ENCODE measurements at places on chromosomes 1 and 21.
A peak's percentile ranks its signal among the peaks of the same experiment; 100 is the strongest.

DNA sequence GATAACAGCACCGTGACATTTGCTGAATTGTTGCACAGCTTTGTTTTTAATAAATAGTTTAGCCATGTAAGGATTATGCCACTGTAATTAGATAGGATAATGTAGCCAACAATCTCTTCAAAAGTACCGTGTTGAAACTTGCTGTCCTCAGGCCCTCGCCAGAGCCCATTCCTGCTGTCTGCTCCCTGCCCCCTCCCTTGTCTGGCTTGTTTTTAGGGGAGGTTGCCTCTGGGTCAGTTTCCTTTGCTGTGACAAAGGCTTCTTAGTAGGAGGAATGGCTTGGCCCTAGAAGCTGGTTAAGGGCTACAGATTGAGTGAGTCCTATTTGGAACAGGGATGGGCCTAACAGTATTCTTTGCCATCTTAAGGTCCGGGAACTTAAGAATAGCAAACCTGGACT lies 107.9 kb downstream of the LMO4 start:
- DNase-seq, result no peak

DNA sequence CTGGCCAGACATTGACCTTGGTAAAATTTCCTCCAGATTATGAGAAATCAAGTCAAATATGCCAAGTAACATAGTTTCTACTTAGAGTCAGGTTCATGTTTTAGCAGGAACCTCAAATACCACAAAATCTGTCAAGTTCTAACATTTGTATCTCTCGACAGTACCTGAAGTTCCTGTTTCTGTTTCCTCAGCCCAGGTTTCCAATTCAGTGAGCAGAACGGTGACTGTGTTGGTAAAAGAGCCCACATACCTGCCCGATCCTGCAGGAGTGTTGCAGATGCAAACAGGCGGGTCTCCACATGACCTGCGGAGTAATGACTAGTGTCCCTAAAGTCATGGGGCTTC lies 57.9 kb upstream of the LGALS8 start:
- peak; percentile 44 for DNase-seq

DNA sequence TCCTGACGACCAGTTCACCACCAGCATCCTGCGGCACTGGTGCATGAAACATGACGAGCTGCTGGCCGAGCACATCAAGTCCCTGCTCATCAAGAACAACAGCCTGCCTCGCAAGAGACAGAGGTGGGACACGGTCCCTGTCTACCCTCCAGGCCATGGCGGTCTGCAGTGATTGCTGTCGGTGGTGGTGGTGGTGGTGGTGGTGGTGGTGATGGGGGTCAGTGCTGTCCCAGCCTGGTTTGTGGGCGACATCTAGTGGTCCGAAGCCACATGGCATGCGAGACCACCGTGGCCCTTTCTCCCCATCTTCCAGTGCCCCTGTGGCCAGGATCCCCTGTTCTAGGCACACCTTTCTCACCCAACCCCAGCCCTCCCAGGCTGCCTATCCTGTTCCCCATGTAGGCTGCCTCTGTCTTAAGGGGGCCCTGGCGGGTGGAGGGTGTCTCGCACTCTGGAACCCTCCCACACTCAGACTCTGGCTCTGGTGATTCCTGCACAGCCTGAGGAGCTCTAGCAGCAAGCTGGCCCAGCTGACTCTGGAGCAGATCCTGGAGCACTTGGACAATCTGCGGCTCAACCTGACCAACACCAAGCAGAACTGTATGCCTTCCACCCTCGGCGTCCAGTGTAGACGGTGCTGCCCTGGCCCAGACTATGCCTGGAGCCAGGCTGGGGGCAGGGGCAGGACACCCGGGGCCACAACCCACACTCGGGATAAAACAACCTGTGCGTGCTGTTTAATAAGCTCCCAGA lies 3.2 kb upstream of the SLC27A3 start:
- no peak for DNase-seq

DNA sequence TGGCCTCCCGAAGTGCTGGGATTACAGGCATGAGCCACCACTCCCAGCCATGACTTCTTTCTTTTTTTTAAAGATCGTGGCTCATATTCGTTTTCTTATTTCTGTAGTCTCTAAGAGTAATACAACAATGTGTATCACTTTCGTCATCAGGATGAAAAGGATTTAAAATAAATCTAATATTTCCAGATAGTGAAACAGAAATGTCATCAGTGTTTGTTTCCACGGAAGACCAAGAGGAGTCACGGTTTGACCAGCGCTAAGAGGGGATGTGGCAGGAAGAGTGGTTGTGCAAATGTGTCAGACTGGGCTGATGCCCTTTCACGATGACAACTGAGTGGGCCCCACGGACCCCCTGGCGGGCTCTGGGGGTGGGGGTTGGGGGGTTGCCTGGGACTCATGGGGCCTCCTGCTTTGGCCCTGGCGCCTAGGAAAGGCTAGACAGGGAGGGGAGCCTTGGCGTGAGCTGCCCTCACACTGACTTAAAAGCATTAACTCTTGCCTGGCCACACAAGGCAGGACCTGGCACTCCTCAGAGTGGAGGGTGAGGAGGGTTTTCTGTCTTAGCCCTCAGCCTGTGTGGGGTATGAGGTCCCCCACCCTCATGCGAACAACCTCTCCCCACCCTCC lies 8.4 kb downstream of the SOX13 start:
- no peak for DNase-seq

- no peak for DNase-seq
Measured at GRCh38 chr1:113983826-113984225, 4.6 kb downstream of the OLFML3 start.

DNA sequence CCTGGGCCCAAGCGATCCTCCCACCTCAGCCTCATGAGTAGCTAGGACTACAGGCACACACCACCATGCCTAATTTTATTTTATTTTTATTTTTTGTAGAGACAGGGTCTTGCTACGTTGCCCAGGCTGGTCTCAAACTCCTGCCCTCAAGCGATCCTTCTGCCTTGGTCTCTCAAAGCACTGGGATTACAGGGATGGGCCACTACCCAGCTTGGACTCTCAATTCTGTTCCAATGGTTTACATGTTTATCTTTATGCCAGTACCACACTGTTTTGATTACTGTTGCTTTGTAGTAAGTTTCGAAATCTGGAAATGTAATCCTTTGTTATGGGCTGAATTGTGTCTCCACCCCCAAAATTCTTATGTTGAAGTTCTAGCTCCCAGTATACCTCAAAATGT lies 88.4 kb upstream of the TARDBP start:
- no peak for DNase-seq

DNA sequence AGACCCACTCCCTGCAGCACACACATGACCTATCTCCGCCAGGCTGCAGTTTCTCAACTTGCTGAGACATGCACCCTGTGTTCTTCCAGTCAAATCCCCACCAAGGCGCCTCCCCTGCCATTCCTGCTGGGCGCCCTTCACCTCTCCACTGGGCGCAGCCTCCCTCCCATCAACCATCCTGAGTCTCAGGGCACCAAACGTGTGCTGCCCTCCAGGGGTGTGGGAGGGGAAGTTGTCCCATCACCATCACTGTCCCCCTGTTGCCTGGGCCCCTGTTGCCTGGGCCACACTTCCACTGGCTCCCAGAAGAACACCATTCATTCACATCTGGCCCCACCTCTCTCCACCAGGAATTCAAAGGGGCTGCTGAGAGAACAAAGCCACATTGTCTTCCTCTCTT lies 44.9 kb upstream of the EFHD2 start:
- DNase-seq, result no peak

DNA sequence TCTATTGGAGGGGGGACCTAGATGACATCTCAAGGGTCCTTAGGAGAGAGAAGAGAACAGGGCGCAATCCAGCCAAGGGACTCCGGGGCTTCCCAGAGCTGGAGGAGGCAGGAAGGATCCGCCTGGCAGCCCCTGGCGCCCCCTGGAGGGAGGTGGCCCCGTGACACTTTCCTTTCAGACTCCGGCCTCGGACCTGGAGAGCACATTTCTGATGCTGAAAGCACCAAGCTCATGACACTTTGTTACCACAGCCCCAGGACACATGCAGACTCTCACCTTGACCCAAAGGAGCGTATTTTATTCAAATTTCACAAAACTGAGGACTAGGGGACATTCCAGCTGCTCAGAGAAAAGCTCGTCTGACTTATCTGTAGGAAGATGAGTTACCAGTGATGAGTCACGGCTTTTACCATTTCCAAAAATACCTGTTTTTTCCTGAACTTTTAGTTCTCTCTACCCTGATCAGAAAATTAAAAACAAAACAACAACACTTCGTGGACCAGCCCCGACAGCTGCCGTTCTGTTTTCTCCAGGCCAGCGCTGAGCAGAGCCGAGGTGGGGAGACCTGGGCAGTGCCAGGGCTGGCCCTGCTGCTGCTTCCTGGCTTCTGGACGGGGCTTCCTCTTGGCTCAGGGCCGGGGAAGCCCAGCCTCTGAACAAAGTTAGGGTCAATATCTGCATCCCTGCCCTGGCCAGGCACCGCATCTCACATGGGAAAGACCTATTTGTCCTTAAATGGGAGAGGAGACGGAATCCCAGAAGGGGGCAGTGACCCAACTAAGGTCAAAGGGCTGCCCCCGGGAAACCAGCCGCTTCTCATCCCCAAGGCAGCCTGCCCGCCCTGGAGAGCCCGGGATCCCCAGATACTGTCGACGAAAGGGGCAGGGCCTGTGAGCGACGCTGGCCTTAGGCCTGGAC lies 21.6 kb upstream of the POFUT2 start:
- no peak for DNase-seq

DNA sequence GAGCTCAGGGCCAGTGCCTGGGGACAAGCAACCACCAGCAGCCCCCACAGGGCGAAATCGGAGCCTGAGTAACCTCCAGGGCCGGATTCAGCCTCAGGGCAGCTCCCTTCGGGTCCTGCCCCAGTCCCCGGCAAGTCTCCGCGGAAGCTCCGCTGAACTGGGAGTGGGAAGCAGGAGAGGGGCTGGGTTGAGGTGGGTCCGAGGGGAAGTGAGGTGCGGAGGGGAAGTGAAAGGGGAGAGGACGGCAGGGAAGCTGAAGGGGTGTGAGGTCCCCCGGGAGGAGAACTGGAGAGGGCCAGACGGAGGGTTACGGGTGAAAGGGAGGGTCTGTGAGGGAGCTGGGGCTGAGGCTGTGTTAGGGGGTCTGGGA lies 560 bp downstream of the PADI2 start:
- DNase-seq, result no peak

DNA sequence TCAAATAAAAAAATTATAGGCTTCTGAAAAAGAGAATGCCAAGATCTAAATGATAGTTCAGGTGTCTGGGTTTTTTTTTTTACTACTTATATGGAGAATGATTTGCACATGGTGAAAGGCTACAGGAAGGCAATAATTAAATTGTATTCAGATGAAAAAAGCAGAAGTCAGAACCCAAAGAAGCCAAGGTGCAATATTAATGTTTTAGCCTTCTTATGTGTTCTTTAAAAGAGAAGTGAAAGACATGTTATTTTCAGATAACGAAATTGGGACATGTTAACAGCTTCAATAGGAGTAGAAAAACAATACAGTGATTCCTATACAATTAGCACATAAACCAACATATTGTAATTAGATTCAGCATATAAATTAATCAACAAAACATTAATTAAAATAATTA lies 452.9 kb upstream of the PRMT6 start:
- DNase-seq, result no peak

DNA sequence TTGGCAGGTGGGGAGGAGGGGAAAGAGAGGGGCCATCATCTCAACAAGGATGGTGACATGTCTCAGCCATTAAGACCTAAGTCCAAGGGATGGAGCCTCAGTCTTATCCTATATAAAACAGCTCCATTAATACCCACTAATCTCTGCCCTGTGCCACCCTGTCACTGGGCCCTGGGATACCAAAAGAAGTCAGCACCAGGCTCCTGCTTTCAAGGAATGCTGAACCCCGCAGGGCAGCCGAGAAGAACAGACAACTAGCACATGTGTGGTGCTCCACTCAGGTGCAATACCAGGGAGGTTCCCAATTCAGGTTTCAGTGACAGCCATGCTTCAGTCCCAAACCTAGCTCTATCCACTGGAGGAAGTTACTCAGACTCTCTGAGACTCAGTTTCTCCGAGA lies 128.4 kb downstream of the GRIK3 start:
- no peak for DNase-seq

- DNase-seq, result no peak
Measured at GRCh38 chr1:97042551-97042950, 321.0 kb downstream of the PTBP2 start.

DNA sequence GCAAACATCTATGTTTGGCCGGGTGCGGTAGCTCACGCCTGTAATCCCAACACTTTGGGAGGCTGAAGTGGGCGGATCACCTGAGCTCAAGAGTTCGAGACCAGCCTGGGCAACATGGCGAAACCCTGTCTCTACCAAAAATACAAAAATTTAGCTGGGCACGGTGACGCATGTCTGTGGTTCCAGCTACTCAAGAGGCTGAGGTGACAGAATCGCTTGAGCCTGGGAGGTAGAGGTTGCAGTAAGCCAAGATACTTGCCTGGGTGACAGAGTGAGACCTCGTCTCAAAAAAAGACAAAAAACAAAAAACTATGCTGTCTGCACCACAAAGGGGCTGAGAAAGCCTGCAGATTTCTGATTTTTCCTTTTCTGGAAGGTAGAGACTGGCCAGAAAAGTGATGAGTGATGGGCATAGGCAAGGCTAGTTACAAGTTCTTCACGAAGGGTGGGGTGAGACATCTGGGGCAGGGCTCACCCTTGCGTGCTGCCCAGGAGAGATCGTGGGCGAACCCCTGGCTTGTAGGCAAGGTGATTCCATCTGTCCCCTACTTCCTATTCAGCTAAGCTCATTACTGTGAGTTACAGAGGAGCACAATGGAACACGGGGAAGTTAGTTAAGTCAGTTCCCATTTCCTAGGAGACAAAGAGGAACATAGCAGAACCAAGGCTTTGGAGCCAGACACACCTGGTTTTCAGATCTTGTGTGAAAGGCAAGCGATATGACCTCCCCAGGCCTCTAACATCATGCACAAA lies 3.2 kb downstream of the SLC2A1 start:
- DNase-seq, result no peak

Data from GM13976 (cell line).